ENCODE measurements at places on chromosomes 16 and 17.

GRCh38 chr17:41483991-41484826, 3.3 kb upstream of the KRT35 start:
- DNase-seq, result no peak

DNA sequence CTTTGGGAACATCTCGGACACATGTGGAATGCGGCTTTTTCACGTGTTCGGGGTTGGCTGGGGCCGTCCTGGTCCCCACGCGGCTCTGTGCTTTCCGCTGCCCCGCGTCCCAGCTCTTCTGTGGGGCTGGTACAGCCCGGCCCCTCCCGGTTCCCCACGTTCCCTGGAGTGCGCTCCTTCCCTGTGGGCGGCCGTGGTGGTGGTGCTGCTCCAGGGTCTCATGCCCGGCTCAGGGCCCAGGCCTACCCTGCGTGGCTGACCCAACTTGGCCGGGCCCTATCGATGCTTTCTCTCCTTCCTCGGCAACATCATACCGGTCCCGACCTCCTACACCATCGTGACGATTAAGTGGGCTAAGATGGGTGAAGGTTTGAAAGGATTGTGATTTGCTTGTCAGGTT, 3.3 kb downstream of the TELO2 start:
- DNase-seq, result no peak

- DNase-seq, result no peak
Observed at GRCh38 chr16:58515871-58516767, 802 bp downstream of the SETD6 start.

- DNase-seq, result peak; percentile 33
Observed at GRCh38 chr16:85062845-85063244, 35.2 kb downstream of the KIAA0513 start.

GRCh38 chr17:73628642-73629552, 15.3 kb downstream of the SDK2 start:
- DNase-seq, result no peak

- DNase-seq, result peak; percentile 42
Observed at GRCh38 chr16:67999985-68000384, 701 bp upstream of the DPEP2 start.

- DNase-seq, result no peak
Observed at GRCh38 chr16:75267631-75268264, 16.3 kb upstream of the BCAR1 start.

DNA sequence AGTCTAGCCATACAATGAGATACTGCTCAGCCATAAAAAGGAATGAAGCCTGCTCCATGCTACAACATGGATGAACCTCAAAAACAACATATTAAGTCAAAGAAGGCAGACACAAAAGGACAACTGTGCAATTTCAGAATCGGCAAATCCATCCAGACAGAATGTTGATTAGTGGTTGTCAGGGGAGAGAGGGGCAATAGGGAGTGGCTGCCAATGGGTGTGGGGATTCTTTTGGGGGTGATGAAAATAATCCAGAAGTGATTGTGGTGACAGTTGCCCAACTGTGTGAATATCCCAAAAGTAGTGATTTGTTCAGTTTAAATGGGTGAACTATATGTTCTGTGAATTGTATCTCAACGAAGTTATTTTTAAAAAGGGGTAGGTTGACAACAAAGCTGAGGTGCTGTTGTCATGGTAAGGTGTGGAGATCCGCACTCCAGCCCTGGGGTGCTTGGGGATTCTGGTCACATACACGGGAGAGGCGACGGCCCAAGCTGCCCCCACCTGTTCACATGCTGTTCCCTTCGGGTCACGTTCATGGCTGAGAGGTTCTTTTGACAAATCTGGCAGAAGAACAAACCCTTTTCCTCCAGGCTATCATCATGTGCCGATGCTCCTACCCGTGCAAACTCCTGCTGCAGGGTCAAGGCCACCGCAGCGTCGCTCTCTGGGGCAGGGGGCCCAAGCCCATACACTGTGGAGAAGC, 9.6 kb downstream of the SLX4 start:
- no peak for DNase-seq

- no peak for DNase-seq
Observed at GRCh38 chr17:47816947-47817346, 4.6 kb downstream of the OSBPL7 start.

DNA sequence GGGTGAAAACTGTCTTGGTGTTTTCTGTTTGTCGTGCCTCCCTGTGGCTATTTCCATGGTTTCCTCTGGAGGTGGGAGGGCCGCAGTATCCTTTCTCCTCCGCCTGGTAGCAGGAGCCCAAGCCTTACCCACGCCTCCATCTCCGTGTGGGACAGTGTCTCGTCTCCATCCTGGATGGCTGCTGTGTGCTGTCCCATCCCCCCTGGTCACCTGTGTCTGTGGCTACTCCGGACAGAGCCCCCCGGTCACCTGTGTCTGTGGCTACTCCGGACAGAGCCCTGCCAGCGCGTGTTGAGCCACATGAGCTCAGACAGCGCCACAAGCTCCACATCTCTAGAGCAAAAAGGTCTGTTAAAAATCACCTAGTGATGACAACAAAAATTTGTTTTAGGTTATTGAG, 198.2 kb upstream of the CHMP6 start:
- no peak for DNase-seq

GRCh38 chr17:18320301-18320700, 5.2 kb downstream of the SMCR8 start:
- DNase-seq, result no peak

- no peak for DNase-seq
Observed at GRCh38 chr17:38958326-38958725, 8.9 kb downstream of the FBXO47 start.

- peak; percentile 84 for DNase-seq
Observed at GRCh38 chr16:22321340-22322001, 24.3 kb downstream of the POLR3E start.

GRCh38 chr17:7710301-7710700, 5.3 kb downstream of the EFNB3 start:
- no peak for DNase-seq
